ENCODE measurements at places on chromosomes 7 and 10. TPM values are rescaled to one million over a fixed set of nuclear protein-coding genes. Genes with fewer than 3 reads are reported as not detected.

DNA sequence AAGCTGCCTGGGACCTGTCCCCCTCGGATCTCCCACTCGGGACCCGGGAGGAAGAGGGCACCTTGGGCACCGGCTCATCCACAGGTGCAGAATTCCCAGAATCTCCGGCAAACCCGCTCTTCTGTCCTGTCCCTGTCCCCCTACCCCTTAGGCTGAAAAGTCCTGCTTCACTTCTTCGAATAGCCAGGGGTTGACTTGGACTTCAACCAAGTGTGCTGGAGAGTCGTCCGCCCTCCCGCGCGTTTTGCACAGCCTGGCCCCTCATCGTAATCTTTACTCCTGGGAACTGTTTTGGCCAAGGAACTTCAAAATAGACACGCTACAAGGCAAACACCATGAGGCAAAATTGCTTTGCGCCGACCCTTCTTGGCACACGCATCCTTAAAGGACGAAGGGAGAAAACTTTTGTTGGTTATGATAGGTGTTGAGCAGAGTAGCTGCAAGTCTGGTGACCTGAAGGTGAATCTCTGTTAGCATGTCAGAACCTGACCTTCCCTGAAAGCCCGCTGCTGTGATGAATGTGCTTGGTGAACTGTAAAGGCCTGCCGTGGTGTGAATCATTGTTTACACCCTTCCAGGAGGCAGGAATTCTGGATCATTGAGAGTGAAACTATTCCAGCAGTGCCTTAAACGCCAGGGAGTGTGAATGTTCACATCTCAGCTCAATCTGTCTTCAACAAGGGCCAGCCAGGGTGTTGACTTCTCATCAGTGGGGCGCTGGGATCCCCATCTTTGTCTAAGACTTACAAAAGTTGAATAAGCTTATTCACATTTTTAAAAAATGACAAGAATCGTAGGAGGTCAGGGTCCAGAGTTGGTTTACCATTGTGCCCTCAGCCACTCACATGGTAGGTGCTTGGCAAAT, 589 bp upstream of the RAPGEF5 start:
- no peak for DNase-seq

GRCh38 chr10:78867555-78867939, 201.2 kb upstream of the ZMIZ1 start:
- DNase-seq = no peak

ZNF138 gene
- total RNA-seq = 10.5 TPM

ITGA8 gene
- not detected for total RNA-seq

DNA sequence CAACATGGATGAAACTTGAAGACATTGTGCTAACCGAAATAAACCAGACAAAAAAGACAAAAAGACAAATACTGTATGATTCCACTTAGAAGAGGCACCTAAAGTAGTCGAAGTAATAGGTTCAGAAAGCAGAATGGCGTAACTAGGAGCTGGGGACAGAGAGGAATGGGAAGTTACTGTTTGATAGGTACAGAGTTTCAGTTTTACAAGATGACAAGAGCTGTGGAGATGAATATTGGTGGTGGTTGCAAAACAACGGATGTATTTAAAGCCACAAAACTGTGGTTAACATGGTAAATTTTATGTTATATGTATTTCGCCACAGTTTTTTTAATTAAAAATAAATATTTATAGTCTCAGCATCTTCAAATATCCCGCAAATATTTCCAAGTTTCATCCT, 64.1 kb upstream of the DIP2C start:
- no peak for DNase-seq

- DNase-seq = peak; percentile 19
Measured at GRCh38 chr10:49139846-49140195, 6.0 kb upstream of the FAM170B start.

LAMB4 gene
- total RNA-seq = not detected

- DNase-seq = peak; percentile 15
Measured at GRCh38 chr10:51074238-51075028, at the start of gene PRKG1. Gene PRKG1 (plus strand): TSS chr10:51074487.

COBL gene
- not detected for total RNA-seq

- no peak for DNase-seq
Measured at GRCh38 chr10:16566202-16566805, 44.6 kb upstream of the C1QL3 start.

DNA sequence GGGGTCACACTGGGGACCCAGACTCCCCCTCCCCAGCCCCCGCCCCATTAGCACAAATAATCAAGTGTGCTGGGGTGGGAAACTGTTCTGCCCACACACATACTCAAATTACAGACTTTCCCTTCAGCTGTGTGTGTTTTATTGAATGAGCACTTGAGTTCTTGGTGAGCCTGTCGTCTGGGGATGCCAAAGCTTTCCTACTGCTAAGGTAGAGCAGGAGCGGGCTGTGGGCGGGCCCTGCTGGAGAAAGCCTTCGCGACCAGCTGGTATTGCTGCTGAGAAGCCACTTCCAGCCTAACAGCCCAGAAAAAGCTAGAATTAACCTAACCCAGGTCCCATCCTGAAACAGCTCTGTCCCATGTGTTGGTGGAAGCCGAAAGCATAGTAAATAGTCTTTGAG, 87.0 kb upstream of the KMT2E start:
- DNase-seq = no peak

GRCh38 chr7:77329466-77330168, 86.5 kb downstream of the GSAP start:
- DNase-seq = no peak

DNA sequence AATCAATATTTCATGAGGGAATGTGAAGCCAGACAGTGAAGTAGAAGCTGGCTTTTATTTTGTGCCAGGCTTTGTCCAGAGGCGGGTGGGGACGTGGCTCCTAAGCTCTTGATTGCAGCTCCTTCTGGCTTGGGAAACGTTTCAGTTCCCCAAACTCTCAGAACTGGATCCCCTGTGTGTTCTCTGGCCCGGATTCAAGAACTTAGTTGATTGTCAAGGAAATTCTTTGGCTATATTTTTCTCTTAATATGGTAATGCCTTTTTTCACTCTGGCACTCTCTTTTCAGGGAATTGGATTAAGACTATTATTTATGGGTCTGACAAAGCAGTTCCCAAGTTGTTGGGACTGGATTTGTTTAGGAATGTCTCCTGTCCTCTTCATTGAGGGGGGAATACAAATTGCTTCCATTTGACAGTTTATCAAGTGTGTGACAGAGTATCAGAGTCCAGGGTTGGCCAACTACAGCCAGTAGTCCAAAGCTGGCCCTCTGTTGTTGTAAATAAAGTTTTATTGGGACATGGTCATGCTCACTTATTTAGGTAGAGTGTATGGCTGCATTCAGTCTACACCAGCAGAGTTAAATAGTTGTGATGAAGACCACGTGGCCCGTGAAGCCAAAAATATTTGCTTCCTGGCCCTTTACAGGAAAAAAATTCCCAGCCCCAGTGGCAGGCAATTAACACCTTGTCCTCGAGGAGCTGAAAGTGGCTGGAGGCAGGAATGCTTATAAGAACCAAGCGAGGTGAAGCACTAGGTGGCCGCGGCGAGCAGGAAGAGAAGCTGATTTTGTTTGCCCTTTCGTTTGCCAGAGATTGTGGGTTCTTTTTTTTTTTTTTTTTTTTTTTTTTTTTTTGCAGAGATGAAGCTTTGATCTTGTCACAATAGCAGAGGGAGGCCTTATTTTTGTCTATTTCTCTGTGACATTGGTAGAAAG, 34.3 kb downstream of the HTRA1 start:
- DNase-seq = peak; percentile 26

CDC14C gene
- total RNA-seq = not detected

ZNF783 gene
- 17.1 TPM for total RNA-seq

CHCHD3 gene
- 49.6 TPM for total RNA-seq

VPS50 gene
- total RNA-seq = 15.2 TPM

- DNase-seq = no peak
Measured at GRCh38 chr7:97819161-97819560, 53.0 kb downstream of the ASNS start.

DNA sequence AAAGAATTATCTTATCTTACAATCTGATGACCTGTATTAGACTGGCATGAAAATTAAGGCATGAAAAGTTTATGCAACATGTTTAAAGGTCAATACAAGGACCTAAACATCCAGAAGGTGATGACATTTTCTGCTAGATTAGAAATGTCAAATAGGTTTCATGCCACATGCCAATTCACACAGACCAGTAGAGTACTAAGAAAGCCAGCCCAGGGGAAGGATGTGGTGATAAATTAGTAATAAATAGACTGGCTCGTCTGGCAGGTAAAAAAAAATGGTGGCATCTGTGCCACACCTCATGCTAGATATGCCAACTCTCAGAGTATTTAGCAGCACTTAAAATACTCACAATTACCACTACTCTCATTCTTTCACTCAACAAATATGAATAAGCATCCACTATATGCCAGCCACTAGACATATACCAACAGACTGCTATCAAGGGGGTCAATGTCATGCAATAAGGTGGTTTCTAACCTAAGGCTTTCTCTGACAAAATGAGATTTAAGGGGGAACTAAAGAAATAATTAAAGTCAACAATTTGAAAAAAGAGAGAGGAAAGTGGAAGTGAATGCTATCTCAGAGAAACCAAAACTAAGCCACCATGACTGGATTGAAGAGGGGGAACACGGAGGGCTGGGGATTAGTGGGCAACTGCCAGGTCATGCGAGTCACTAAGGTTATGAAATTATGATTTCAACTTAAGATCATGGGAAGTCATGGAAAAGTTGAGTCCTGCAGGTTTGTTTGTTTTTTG, 83.5 kb downstream of the SGMS1 start:
- DNase-seq = peak; percentile 70

DNA sequence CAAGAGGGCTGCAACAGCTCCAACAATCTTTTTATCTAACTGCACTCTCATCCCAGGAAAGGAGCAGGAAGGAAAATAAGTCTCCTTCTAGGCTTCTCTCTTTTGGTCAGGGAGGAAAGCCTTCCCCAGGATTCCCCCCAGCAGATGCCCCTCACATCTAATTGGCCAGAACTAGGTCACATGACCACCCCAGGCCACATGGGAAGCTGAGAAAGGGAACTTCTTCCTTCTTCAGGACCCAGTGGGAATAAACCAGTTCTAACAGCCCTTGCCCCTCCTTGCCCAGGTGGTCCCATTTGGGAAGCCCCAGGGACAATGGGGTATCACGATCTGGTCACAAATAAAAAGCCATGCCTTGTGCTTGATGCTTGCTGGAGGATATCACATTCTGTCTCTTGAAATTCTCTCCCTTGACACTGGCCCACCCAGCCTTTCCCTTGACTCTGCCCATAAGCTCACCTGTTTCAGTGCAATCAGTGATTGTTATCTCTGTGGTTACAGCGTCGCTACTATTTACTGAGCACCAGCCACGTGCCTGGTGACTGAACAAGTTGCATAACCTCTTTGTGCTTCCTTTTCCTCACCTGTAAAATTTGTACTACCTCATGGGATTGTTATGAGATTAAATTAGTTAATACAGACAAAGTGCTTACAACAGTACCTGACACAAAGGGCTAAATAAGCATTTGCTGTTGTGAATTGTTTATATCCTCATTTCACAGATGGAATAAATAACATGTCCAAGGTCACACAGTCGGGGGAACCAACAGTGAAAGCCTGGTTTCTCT, 9.0 kb upstream of the TACR2 start:
- DNase-seq = peak; percentile 35

DNA sequence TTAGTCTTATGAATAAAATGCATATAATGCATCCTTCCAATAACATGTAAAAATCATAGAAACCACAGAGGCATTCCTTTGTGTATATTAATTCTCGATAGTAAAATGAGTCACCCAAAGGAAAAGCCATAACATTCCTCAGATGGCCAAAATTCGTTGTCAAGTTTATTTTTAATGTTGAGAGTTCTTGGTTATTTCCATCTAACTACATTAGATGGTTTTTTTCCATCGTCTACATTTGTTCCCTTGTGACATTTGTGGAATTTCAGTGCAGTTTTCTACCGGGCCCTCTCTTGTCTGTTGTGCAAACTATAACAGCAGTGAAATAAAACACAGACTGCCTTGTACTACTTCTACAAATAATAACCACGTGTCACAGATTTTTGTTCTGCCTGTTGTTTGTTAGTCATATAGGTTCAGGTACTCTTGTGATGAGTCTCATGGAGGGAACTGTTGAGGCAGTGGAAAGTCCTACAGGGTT, 54.7 kb upstream of the CCAR1 start:
- DNase-seq = no peak

- no peak for DNase-seq
Measured at GRCh38 chr7:30188811-30189210, 54.0 kb downstream of the MTURN start.

COL13A1 gene
- not detected for total RNA-seq

DNA sequence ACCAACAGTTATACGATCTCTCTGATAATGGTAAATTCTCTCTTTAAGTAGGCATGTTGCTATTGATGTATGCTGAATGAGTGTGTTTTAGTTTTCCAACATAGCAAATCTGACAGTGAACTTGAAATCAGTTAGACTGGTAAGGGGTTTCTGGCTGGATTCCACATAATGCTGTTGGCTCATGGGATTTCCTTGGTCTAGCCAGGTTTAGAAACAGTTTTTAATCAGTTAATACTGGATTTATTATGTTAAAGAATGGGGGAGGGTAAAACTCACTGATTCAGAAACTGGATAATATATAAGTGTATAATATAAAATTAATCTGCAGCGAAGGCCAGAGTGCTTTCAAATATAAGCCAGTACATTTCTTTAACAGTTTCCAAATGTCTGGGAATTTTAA, 55.6 kb downstream of the PCDH15 start:
- no peak for DNase-seq

DNA sequence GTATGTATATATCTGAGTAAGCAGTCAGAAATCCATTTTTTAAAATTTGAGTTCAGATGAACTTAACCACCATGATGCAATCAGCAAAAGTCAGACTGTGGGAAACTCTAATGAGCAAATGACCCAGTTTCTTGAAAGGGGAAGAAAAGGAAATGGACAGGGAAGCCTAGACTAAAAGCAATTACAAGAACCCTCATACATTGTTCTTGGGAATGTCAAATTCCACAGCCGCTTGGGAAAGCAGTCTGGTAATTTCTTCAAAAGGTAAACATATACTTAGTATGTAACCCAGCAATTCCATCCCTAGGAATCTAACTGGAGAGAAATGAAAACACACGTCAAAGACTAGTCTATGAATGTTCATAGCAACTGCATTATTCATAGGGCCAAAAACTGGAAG, 16.4 kb upstream of the FOXK1 start:
- DNase-seq = no peak

GRCh38 chr10:97796651-97797050, 24.9 kb upstream of the SFRP5 start:
- peak; percentile 55 for DNase-seq

KIAA1217 gene
- total RNA-seq = 0.31 TPM

TSPAN33 gene
- total RNA-seq = 3.3 TPM

GRCh38 chr10:49066944-49067730, 48.2 kb downstream of the VSTM4 start:
- DNase-seq = no peak

FAM171A1 gene
- total RNA-seq = 4.0 TPM
